ENCODE measurements at places on chromosomes 7 and 10.

DNA sequence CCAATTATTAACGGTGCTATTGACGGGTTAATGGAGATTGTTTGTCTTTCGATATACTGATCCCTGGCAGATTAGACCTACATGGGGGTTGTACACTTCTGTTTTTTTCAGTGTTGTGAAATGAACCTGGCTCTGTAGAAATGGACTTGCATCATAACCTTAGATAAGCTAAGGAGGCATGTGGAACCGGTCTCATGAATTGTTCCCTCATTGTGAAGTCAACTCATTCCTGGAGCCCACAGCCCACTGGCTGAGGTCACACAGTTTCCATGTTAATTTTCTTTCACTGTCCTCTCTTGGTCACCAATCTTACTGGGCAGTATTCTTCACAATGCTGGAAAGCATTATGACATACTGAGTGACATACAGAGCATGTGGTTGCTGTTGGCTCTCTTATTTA is 202.8 kb downstream of the BMPER start:
- DNase-seq: no peak

- DNase-seq: peak; percentile 80
Measured at GRCh38 chr10:96832721-96833219, 672 bp downstream of the LCOR start.

- DNase-seq: no peak
Measured at GRCh38 chr7:81081616-81082015, 162.8 kb upstream of the SEMA3C start.

- DNase-seq: no peak
Measured at GRCh38 chr7:144546782-144547181, 143.3 kb upstream of the NOBOX start.

- no peak for DNase-seq
Measured at GRCh38 chr7:100827330-100828226, at the start of gene EPHB4. EPHB4 (minus strand) TSS chr7:100827523; CDS start chr7:100827030, 493 bp downstream.

- DNase-seq: no peak
Measured at GRCh38 chr10:52437205-52437646, 123.1 kb downstream of the DKK1 start.

GRCh38 chr7:6251653-6252052 is 20.8 kb downstream of the CYTH3 start:
- no peak for DNase-seq

DNA sequence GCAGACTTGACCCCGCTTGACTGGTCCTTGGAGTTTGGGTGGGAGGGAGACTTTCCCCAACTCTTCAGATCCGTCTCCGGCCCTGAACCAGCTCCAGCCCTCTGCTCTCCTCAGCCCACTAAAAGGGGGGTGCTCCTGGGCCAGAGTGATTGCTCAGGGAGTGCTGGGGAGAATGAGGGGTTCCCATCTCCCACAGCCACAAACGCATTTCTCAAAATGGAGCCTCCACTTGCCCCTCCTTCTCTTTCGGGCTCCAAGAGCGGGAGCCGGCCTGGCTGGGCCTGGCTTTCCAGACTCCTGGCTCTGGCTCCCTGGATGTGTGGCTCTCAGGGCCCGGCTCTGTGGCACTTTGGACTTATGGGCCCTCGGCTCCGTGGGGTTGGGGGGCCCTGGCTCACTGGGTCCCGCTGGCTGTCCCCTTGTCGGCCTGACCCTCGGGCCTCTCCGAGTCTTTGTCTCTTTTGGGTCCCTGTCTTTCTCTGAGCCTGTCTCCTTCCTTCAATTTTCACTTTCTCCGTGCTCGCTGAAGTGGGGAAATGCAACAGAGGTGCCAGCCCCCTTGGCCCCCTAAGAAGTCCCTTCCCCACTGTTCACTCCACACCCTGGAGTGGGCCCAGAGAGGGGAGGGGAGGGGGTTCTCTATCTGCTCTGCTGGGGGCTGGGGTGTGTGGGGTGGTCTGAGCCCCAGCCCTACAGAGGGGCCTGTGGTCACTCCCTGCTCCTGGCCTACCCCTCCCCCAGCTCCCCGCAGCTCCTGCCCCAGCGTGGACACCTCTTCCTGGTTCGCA is 713 bp downstream of the LZTS2 start:
- no peak for DNase-seq

GRCh38 chr10:132904181-132904813 is 38.1 kb downstream of the CFAP46 start:
- DNase-seq: no peak

DNA sequence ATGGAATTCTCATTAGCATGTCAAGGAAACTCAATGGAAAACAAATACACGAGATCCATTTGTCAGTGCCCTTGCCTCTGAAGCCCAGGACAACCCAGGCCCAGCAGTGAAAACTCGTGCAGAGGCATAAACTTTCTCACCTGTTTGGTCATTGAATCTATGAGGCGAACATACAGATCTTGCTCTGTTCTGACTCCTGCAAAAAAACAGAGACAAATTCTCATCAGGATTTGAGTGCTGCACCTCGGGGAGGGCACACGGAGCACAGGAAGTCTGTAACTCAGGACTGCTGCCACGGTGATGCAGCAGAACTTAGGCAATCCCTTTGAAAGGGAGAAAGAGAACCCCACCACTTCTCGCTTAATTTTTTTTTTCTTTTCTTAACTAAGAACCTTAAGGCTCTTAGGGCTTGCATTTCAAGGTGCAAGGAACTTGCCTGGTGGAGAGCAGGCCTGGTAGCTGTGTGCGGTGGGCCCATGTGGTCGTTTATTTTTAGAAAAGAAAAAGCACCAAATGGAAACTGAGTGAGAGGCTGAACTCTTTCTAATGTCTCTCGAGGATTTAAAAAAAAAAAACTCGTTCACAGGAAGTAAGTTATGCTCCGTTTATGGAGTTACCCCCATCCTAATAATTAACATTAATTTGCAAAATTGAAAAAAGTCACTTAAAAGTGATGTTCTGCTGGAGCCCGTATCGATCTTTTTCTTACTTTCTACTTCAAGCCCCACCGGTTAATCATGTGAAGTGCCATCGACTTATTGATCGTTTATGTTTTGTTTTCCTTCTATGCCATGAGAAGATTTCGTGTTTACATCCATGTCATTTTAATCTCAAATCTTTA is 1.8 kb downstream of the EBF3 start:
- no peak for DNase-seq

DNA sequence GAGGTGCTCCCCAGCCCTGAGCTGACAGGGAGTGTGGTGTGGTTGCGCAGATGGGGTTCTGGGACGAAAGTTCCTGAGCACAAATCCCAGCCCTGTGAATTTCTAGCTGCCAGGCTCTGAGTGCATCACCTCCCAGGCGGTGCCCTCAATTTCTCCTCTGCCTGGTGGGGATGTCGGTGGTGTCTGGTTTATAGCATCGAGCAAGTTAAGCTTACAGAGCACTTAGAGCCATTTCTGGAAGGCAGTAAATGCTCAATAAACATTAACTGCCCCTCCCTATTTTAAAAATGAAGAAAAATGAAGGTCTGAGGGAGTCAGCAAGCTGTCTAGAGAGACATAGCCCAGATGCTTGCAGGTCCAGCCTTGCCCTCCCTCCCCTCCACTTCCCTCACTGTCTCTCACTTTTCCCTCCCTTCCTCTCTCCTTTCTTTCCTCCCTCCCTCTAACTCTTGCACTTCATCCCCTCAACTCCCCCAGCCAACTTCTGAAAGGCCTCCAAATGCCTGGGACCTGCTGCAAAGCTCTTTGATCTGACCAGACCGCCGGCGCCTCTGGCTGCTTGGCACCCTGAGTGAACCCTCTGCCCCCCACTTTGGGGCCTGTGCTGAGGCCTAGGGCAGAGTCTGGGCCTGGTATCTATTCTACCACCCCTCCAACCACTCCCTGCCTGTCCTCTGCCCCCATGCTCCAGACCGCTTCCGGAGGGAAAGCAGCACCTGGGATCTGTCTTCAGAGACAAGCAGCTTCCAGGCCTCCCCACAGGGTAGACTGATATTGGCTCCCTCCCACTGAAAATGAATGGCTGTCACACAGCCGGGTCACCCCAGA is 438.3 kb downstream of the RPS24 start:
- no peak for DNase-seq

DNA sequence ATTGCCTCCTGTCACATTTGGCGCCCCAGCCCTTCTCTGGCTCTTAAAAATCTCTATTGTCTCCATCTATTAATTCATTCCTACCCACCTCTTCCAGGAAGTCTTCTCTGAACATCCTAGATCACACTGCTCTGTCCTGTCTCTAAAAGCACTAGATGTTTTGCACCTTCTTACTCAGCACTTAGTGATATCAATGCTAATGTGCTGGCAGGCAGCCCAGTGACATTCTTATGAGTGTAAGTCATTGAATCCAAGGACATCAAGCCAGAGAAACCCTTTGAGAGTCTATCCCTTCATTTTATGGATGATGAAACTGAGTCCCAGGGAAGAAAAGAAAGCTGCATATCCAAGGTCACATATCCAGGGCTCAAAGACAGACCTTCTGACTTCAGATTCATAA is 48.3 kb upstream of the PAX2 start:
- DNase-seq: no peak

- DNase-seq: no peak
Measured at GRCh38 chr10:2619472-2619871, 447.9 kb upstream of the PFKP start.

GRCh38 chr7:84049071-84049836 is 145.3 kb downstream of the SEMA3A start:
- no peak for DNase-seq

DNA sequence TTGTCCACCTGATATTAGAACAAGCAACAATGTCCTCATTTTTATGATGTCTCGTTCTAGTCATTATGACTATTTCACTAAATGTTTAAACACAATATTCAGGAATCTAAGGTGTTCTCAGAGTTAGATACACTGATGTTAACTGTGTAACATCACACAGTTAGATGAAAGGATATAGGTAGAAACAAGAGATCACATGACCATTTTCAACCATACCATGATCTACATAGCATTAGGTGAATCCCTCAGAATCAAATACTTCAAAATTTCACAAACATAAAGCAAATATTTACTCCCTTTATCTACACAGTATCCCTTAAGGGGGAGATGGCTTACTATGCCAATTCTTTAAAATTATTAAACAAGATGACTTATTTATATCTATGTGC is 90.3 kb downstream of the ANK3 start:
- DNase-seq: no peak

- DNase-seq: peak; percentile 78
Measured at GRCh38 chr10:102645741-102646609, 1.7 kb downstream of the TRIM8 start.

DNA sequence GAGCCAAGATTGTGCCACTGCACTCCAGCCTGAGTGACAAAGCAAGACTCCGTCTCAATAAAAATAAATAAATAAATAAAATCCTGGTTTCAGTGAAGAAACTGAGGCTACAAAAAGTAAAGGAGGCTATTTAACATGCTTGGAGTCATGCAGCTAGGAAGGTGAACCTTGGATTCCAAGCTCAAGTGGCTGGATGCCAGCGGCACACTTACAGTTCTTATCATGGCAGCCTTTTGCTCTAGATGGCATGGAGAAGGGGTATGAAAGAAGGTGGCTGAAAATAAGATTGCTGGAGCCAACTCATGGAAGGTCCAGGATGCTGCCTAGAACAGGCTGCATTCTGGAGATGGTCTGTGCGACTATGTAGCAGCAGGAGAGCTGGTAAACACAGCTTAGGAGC is 170.0 kb downstream of the SLC25A13 start:
- DNase-seq: no peak

- no peak for DNase-seq
Measured at GRCh38 chr7:33926535-33926934, 21.2 kb downstream of the BMPER start.

- no peak for DNase-seq
Measured at GRCh38 chr10:17793823-17794644, 15.1 kb upstream of the MRC1 start.

DNA sequence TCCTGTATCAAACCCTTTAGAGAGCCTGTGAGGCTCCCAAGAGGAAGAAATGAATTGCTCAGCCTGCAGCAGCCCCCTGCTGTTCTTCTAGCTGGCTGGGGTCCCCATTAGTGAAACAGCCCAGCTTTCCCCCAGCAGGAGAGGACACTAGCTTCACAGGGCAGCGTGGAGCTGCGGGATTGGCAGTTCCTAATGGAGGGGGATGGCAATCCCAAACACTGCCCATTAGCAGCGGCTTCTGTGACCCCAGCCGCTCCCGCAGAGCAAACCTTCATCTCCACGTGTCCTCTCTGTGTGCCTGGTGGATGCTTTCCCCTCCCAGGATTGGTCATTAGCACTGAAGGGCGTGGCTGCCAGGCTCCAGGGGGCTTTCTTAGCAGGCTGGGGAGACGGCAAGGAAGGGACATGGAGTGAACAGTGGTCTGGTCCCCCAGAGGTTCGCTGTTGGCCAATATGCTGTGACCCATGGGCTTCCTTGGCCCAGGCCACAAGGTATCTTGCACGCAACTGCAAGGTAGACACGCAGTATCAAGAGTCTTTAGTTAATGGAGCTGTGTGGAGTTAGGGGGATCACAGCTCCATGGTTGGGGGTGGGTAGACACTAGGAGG is 322.5 kb upstream of the ZMIZ1 start:
- no peak for DNase-seq

DNA sequence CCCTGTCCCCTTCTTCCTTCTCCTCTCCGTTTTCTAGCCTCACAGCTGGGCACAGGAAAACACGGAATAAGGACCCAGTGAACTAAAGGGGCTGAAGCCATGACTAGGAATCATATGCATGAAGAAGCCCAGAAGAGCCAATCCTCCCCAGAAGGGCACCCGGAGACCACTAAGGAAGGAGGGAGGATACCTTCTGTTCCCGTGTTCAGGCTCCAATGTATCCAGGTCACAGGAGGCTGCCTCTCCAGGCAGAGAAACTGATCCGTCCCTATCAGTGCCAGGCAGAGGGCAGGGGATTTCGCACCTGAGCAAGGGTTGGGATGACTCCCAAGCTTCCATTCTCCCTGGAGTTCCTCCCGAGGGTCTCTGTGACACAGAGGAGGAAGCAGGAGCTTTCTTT is 246.6 kb downstream of the SNX10 start:
- DNase-seq: no peak

- no peak for DNase-seq
Measured at GRCh38 chr10:113137941-113138685, 188.1 kb downstream of the TCF7L2 start.

- DNase-seq: no peak
Measured at GRCh38 chr10:25811052-25811685, 122.9 kb upstream of the MYO3A start.

GRCh38 chr10:47082055-47082784 is 171.0 kb downstream of the PTPN20 start:
- no peak for DNase-seq

GRCh38 chr7:23787272-23787671 is 77.3 kb downstream of the STK31 start:
- DNase-seq: no peak

GRCh38 chr10:7513936-7514335 is 103.1 kb upstream of the SFMBT2 start:
- no peak for DNase-seq

DNA sequence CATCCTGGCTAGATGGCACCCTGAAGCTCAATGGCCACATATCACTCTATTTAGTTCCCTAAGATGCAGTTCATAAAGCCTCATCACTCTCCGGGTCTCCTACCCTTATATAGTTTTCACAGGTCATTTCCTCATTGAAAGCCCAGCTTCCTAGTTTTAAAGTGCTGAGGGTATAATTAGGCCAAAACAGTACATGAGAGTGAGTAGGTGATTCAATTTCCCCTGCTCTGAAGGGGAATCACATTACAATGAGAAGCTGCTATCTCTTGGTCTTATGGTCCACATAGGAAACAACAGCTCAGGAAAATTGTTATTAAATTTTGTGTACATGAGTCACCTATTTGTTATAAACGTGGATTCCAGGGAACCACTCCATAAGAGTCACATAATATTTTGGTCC is 162.0 kb downstream of the SEMA3E start:
- DNase-seq: no peak

- no peak for DNase-seq
Measured at GRCh38 chr7:69681181-69681580, 82.9 kb downstream of the AUTS2 start.

Measured in CD4-positive, alpha-beta T cell treated with Interleukin-6 at 100 ng/mL for 8 hours (primary cell).